ENCODE measurements at places on chromosomes 11 and 22. TPM values are rescaled to one million over a fixed set of nuclear protein-coding genes. Genes with fewer than 3 reads are reported as not detected.

Gene B4GAT1
- 62.9 TPM for polyA plus RNA-seq

Gene RASGRP2
- polyA plus RNA-seq = 5.1 TPM

Gene ABCC8
- 0.53 TPM for polyA plus RNA-seq

Gene VPREB1
- 0.28 TPM for polyA plus RNA-seq

Gene APOL5
- not detected for polyA plus RNA-seq

Gene ADM
- 14.4 TPM for polyA plus RNA-seq

Gene HBE1
- 11.6 TPM for polyA plus RNA-seq

Gene OAF
- polyA plus RNA-seq = 38.2 TPM

GRCh38 chr11:43943931-43944751 lies 1.7 kb downstream of the C11orf96 start:
- DNase-seq = no peak

GRCh38 chr11:73320763-73321603 lies 12.9 kb downstream of the ARHGEF17 start:
- DNase-seq = no peak

DNA sequence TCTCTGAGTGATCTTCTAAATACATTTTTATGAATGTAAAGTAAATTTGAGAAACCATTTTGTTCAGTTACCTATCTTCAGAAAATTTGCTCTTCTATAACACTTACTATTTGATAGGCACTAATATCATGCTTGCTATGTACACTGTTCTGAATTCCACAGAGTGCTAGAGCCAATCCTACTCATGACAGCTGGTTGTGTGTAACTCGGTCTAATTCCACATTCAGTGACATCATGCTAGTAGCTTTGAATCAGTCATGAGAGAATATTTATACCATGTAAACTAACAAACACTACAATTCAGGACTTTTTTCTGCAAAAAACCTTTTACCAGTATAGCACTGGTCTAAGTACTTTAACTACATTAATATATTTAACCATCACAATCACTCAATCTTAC lies 902.9 kb downstream of the DLG2 start:
- DNase-seq = no peak

DNA sequence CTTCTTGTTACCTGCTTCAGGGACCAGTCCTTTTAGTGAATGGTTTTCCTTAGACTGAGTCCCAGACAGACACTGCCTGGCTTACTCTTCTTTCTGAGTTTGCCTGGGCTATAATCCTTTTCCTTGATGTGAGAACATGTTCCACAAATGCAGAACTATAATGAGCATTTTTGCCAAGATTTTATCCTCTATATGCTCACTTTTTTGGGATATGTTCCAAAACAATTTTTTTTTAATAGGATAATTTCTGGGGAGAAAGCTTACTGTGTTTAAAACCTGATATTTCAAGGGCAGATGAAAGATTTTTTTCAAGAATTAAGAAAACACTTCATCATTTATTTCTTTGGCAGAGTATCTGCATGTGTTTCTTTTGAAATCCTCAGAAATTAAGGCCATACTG lies 110.0 kb upstream of the TENM4 start:
- DNase-seq = no peak

DNA sequence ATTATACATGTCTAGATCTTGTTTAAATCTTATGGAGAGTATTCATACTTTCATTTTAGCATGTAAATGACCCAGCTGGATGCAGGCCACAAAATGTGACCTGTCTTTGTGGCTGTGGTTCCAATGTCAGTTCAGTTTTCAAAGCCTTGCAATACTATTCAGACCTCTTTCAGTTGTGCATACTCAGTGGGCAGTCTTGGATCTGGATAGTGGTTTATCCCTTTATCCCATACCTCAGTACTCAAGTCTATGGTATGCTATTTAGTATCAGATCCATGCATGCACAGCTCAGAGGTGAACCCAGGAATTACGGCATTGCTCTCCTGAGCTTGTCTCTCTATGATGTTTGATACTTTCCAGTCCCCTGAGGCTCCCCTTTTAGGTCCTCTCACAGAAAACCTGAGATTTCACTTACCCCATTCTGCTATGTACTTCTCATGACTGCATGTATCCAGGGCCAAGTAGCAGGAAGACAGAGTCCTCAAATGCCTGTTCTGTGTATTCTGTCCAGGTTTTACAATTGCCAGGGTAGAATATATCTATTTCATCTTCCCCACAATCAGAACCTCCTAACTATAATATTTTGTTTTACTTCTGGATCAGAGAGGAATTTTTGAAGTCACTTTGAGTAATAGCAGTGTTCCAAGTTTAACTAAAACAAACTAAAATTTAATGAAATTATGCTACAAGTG lies 6.9 kb upstream of the P4HA3 start:
- no peak for DNase-seq

- DNase-seq = no peak
Observed at GRCh38 chr11:77080643-77081210, 14.0 kb downstream of the CAPN5 start.

DNA sequence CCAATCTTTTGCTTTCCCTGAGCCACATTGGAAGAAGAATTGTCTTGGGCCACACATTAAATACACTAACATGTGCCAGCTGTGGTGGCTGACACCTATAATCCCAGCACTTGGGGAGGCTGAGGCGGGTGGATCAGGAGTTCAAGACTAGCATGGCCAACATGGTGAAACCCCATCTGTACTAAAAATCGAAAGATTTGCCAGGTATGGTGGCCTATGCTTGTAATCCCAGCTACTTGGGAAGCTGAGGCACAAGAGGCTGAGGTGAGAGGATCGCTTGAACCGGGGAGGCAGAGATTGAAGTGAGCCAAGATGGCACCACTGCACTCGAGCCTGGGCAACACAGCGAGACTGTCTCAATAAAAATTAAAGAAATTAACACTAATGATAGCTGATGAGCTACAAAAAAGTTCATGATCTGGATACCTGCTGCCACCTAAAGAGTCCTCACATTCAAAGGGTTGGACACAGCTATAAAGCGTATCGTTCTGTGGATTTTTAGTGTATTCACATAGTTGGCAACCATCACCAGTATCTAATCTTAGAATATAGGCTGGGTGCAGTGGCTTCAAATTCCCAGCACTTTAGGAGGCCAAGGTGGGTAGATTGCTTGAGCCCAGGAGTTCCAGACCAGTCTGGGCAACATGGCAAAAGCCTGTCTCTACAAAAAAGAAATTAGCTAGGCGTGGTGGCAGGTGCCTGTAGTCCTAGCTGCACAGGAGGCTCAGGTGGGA lies 3.4 kb upstream of the LDHC start:
- no peak for DNase-seq

DNA sequence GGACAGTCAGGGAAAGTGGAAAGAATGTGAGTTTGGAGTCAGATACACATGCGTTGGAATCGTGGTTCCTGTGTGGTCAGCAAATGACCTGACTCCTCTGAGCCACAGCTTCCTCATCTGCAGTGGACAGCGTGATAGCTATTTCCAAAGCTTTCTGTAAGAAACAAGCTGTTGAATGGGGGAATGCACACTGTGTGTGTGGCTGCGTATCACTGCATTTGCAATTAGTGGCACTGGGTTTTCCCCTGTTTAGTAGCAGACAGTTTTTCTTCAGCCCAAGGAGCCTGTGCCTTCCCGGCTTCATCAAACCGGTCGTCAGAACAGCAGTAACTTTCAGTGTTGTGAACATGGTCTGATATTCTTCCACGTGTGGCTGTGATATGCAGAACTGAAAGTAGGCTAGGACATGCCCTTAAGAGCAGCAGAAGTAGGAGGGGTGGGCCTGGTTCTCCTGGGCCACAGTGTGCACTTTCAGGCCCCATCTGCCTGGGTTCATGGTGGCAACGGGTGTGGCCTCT lies 121.5 kb downstream of the RRAS2 start:
- no peak for DNase-seq

- no peak for DNase-seq
Observed at GRCh38 chr11:128690665-128691101, 3.2 kb upstream of the FLI1 start.

GRCh38 chr11:79957702-79958101 lies 516.9 kb upstream of the TENM4 start:
- no peak for DNase-seq

DNA sequence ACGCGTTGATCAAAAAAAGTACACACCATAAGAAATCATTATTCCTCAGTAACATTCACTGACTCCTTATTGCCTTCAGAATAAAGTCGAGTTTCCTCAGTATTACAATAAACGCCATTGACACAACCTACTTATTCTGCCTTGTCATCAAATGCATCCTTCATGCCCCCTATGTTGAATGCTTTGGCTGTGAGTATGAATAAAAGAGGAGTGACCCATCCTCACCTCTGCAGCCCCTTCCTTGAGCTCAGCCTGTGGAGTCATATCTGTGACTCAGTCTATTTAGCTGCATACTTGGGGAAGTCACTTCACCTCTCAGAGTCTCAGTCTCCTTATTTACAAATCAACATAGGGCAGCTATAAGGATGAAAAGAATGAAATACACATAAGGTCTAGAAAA lies 65.1 kb downstream of the USP35 start:
- no peak for DNase-seq

GRCh38 chr11:12090061-12090591 lies 20.3 kb upstream of the MICAL2 start:
- DNase-seq = no peak

- DNase-seq = no peak
Observed at GRCh38 chr11:105181521-105181920, 42.0 kb upstream of the CARD18 start.

DNA sequence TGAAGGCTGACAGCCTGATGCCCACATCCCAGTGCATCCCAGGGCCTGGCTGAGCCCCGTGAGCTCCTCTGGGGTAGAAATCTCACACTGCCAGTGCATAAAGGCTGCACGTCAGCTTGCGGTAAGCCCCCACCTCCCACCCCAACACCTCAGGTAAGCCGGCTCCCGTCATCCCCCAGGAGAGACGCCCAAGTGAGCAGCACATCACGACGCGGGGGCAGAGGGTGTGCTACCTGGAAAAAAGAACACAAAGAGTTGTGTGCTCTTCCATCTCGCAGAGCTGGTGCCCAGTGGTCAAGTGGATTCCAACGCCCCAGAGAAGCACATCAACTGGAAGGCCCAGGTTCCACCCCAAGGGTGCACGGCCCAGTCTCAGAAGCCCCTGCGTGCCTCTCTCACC lies 50.0 kb downstream of the IGSF9B start:
- DNase-seq = no peak

GRCh38 chr11:86551288-86552092 lies 120.9 kb downstream of the ME3 start:
- DNase-seq = no peak

DNA sequence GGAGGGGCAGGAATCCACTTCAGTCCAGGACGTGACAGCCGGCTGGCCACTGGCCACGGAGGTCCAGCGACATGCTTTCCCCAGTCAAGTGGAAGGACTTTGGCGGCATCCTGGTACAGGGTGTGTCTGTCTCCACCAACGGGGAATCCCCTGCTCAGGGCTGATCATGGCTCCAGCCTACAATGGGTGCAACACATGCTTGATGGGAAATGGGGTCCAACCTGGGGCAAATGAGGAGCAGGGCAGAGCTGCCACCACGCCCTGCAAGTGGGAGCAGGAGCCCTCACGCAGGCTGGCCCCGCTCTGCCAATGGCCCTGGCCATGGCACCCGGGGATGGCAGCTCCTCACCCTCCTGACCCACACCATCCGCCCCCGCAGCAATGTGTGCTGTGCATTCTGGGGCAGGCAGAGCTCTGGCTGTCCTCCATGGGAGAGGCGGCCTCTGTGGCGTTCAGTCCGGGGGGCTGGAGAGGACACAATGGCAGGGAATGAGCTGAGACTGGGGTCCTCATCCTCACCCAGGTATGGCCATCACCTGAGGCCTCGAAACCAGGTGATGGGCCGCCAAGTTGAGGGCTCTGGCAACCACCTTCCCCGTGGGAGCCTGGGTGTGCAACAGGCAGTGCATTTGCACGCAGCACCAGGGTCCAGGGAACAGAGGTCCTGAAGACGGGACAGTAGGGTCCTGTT lies 5.8 kb upstream of the SEPTIN5 start:
- no peak for DNase-seq

- no peak for DNase-seq
Observed at GRCh38 chr11:128824191-128825049, 42.7 kb downstream of the KCNJ1 start.

GRCh38 chr22:49568751-49569285 lies 258.9 kb downstream of the BRD1 start:
- no peak for DNase-seq

DNA sequence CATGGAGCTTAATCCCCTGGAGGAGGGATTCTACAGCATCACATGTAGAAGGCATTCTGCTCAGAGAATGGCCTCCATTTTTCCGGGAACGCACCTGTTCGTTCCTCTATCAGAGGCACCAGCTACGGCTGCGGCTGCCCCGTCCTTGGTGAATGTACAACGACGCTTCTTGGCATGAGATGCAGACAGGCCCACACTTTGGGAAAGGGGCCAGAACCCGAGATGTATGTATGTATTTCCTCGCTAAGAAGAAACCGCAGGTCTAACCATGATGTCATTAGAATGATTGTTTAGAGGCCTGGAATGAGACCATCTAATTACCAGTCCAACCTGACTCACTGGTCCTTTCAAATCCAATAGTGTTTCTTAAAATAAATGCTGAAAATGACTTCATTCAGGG lies 1293.4 kb downstream of the TBC1D22A start:
- DNase-seq = no peak

DNA sequence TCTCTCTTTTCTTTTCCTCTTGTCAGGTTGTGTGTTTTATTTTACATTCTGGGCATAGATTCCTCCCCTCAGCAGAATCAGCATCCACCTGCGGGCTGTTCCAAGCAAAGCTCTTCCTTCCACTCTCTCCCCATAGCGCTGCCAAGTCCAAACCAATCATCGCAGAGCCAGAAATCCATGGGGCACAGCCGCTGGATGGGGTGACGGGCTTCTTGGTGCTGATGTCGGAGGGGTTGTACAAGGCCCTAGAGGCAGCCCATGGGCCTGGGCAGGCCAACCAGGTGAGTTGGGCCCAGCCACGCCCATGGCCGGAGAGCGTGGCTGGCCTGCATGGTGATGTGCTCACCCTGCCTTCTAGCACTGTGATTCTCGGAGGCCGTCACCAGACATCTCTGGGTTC lies 22.1 kb downstream of the TAB1 start:
- no peak for DNase-seq

DNA sequence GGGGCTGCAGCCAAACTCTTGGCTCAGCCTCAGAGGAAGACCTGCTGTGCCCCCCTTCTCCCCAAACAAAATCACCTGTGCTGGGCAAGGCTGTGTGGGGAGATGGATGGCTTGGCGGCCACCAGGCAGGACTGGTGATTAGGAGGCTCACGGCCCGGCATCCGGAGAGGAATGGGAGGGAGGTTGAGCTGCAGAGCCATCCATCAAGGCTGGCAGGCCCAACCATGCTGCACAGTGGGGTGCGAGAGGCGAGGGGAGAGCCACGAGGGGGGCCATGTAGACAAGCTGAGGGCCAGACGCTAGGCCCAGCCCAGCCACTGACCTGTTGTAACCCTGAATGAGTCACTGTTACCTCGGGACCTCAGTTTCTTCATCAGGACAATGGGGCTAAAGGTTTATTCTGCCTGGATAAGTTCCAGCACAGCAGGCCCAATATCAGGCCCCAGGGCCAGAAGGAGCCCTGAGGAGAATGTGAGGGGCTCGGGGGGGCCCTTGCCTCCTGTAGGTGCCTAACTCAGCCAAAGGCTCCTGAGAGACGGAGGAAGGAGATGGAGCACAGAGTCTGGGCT lies 18.2 kb downstream of the PDE2A start:
- DNase-seq = no peak
